ENCODE measurements at places on chromosomes 1 and 21.
A peak's percentile ranks its signal among the peaks of the same experiment; 100 is the strongest.

DNA sequence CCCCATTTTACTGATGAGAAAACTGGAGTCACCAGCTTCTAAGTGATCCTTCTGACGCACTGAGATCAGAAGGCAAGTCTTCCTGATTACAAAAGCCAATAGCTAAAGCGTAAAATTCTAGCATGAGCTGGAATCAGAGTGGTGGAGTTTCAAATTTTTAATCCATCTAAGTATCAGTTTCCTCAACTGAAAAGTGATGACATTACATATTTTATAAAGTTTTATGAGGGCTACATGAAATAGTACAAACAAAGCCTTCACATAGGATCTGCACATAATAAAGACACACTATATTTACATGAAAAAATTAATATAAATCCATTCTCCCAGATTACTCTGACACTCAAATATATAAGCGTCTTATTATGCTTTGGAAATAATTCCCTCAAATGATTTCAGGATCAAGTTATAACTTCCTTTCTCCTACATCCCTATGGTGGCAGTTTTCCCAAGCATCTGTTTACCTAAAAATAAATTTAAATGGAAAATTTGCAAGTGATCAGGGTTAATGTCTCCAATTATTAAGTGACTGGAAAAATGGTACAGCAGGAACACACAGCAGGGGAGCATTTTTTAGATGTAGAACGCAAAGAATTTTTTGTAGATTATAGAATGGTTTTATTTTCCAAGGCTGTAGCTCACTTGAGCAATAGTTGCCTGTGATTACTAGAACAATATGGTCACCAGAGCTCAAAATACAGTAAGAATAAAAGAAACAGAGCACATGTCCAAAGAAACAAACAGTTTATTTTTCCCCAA is 490.4 kb upstream of the C1orf87 start:
- no peak for DNase-seq

DNA sequence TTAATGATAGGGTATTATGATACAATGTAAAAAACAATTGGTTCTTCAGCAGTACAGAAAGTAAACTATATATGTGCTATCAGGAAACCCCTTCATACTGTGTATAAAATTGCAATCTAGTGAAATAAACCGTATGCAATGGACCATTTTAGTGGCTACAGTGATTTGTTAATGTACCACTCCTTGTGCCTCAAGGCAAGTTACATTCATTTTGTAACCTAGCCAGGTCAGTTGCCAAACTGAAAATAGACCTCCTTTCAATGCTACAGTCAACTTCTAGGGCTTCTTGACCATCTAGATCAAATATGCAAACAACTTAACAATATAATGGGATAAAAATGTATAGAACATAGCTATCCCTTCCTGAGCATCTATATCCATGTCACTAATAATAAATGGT is 52.0 kb upstream of the RAVER2 start:
- DNase-seq = no peak

- DNase-seq = peak; percentile 83
These were observed 18.3 kb upstream of the SERINC2 start for GRCh38 chr1:31394584-31395193.

GRCh38 chr21:43308815-43309283 is 118.1 kb downstream of the SIK1 start:
- DNase-seq = peak; percentile 14

DNA sequence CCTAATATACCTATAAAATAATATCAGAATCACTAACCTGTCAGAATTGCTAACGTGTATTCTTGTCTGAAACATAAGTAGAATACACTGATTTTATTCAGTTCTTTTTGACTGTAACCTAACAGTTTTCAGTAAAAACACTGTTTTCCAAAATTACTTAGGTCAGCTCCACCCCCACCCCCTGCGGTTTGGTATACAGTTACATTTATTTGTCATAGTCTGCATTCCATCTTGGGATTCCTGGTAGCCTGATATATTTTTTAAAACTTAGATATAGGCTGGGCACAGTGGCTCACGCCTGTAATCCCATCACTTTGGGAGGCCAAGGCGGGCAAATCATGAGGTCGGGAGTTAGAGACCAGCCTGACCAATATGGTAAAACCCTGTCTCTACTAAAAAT is 19.8 kb upstream of the ABCD3 start:
- DNase-seq = no peak

DNA sequence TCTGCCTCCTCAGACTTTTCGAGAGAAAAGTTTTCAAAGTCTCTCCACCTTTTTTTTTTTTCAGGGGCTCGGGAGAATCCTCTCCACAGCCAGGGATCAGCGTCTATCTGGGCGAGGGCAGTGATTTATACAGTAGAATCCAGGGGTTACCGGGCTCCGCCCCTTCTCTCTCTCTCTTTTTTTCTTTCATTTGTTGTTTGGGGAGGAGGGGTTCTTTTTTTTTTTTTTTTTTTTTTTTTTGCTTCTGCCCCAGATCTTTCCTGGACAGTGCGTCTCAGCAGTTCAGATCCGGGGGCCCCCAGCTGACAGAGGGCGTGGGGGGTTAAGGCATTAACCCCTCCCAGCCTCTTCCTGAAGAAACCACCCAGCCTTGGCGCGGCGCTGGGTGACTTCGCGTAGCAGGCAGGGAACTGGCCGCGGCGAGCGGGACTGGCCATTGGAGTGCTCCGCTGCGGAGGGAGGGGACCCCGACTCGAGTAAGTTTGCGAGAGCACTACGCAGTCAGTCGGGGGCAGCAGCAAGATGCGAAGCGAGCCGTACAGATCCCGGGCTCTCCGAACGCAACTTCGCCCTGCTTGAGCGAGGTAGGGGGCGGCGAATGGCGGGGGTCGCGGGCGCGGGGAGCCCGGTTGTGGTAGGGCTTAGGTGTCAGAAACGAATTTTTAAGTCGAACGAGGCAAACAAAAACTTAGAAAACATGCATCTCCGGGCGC is at the start of gene S1PR1:
Gene S1PR1 (plus strand): TSS at position 504 of the 713 bp plus-strand sequence. CDS start 1,966 bp downstream, outside the sequence.
- DNase-seq = peak; percentile 49

DNA sequence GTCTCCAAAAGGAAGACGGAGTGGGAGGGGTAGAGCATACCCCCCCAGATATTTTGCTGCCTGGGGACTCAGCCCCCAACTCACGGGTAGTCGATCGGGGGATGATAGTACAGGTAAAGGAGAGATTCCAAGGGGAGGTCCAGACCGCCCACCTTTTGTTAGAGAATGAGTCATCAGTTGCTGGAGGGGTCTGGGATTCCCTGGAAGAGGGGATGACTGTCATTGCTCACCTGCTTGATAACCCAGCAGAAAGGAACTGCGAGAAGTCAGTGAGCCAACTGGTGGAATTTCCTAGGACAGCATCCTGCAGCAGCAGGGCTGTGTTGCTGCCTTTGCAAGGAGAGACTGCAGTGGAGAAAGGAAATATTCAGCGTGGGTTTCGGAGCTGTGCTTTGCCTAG is 64.4 kb downstream of the MACF1 start:
- no peak for DNase-seq

DNA sequence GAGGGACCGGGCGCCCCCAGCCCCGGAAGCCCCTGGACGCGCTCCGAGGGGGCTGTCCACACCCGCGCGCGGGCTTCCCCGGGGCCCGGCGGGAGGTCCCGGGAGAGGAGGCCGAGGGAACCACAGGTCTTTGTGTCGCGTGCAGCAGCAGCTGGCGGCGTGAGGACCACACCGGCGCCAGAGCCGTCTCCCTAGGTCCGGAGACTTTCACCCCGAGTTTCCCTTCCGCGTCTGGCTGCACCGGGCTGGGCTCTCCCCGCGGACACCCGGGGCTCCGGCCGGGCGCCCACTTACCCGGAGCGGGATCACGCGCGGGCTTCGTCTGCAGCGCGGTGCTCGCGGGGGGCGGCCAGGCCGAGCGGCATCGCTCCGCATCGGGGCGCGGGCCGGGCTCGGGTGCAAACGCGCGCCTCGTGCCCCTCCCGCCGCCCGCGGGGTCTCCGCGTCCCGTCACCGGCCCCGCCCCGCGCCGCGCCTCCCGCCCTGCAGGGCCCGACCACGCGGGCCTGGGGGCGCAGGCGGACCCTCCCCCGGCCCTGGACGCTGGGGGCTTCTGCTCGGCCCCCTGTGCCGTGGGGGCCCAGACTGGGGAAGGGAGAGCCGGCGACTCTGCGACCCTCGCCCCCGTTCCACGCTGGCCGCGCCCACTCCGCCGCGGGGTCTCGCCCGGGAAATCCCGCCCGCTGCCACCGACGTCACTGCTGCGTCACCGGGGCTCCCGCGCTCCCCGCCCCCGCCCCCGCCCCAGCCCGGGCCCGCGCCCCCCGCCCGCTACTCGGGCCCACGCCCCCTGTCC is at the start of gene GNG4:
Gene GNG4 (minus strand): TSS at position 417 of the 796 bp plus-strand sequence. CDS start 65,946 bp downstream, outside the sequence.
- peak; percentile 87 for DNase-seq

DNA sequence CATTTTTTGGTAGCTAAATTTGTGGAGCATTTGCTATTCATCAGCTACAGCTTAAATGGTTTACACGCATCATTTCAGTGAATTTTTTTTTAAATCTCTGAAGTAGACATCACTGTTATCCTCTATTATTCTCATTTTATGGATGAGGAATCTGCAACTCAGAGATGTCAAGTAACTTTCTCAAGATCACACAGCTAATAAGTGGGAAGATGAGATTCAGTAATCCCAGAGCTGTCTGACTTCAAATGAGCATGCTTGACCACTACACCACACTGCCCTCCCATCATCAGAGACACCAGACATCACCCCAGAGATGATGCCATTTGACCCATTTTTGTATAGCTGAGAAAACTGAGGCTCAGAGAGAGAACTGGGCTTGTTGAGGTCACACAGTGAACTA is 116.4 kb downstream of the RRAGC start:
- no peak for DNase-seq

DNA sequence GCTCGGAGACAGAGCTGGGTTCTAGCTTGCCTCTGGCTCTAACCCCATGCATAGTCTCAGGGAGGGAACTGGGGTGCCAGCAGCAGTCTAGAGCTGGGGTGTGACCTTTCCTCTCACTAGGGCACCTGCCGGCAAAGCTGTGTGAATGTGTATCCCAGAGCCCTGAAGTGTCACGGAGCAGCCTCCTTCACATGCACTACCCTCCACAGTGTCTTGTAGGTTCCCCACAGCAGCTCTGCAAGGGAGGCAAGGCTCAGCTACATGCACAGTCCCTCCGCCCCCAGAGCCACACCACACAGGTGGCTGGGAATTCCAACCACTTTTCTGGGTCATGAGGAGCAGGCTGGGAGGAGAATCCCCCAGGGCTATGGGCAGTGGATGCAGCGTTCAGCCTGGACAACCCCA is 7.7 kb upstream of the HPCA start:
- no peak for DNase-seq

- DNase-seq = no peak
These were observed 27.1 kb downstream of the AK2 start for GRCh38 chr1:33009561-33009960.

DNA sequence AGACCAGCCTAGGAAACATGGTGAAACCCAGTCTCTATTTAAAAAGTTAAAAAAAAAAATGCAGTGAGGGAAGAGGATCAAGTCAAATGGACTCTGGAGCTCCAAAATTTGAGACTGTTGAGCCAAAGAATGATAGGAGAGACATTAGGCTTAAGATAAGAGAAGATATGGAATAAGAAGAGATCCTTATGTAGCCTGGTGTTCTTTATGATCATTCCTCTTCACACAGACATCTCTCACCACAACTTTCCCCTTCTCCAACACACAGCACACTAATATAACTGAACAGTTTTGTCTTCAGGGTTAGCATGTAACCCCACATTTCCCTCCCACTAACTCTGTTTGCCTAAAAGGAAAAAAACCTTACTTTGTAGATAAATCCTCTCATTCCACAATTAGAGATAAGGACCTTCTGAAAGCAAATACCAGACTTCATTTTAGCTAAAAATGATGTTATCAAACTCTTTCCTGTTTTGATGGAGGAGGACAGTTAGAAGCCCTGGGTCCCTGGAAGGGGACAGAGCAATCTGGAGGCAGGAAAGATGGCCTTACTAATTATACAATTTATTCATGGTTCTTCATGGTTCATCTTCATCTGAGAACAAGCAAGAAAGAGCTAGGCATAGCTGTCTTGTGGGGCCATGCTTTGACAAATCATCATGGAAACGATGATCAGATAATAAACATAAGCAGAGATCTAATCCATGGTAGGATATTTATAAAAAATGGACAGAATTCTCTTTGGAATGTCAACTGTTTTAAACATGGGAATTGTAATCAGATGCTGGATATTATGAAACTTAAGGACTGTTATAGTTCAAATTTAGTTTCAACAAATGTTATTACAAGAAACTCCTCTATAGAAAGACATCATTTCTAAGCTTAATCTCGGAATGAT is 96.7 kb upstream of the S1PR1 start:
- DNase-seq = no peak

DNA sequence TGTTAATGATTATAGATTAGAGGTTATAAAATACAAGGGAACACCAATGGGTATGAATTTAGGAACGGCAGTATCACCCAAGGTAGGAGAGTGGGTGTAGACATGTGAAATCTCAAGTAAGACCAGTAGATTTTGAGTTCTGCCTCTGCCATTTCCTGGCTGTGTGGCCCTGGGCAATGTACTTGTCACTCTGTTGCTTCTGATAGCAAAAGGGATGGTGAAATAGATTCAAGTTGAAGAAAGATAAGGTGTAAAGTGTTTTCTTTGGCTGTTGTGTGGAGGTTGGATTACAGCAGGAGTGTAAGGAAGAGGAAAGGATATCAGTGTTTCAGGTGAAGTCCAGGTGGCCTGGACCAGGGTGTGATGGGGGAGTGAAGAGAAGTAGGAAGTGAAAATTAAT is 64.3 kb downstream of the ADSS2 start:
- no peak for DNase-seq

DNA sequence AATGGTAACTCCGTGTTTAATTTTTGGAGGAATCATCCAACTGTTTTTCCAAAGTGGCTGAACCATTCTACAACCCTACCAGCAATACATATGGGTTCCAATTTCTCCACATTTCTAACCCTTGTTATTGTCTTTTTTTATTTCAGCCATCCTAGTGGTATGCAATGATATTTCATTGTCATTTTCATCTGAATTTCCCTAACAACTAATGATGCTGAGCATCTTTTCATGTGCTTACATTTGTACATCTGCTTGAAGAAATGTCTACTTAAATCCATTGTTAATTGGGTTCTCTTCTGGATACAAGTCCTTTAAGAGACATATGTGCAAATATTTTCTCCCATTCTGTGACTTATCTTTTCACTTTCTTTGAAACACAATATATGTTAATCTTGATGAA is 43.3 kb downstream of the EPRS1 start:
- DNase-seq = no peak

DNA sequence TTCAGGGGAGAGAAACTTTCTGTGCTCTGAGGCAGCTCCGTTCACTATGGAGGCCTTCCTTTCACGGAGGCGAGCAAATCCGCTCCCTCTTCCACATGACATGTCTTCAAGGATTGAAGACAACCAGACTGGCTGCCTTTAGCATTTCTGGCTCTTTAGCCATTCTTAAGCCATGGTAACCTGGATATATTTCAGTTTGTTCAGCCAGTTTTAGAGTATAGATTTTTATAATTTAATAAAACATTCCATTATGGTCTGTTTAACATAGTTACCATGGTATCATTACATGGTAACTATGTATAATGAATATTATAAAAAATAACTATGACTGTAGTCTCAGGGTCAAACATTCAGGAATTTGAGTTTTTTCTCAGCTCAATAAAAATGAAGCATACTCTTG is 54.2 kb upstream of the NFIA start:
- no peak for DNase-seq

DNA sequence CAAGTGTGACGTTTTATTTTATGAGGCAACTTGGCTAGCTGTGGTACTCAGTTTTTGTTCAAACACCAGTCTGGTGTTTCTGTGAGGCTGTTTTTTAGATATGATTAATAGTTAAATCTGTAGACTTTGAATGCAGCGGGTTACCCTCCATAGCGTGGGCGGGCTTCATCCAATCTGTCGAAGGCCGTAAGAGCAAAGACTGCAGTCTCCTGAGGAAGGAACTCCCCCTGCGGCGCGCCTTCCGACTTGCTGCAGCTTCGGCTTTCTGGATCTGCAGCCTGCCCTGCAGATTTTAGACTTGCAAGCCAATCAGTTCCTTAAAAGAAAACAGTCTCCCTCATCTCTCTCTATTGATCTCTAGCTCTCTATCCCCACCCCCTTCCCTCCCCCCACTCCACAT is 4.2 kb upstream of the ZNF496 start:
- DNase-seq = no peak
